ENCODE measurements at places on chromosomes 4 and X.

GRCh38 chrX:124383354-124383753 is 37.0 kb downstream of the SH2D1A start:
- no peaks in the 10 kb centered on the region for H3K36me3 ChIP-seq
- H3K27ac ChIP-seq = peak overlapping the region; percentile 72
- H3K4me1 ChIP-seq = peaks cover 4% of the 10 kb centered on the region
- DNase-seq = no peak
- peaks cover 3% of the 10 kb centered on the region for H3K27me3 ChIP-seq

DNA sequence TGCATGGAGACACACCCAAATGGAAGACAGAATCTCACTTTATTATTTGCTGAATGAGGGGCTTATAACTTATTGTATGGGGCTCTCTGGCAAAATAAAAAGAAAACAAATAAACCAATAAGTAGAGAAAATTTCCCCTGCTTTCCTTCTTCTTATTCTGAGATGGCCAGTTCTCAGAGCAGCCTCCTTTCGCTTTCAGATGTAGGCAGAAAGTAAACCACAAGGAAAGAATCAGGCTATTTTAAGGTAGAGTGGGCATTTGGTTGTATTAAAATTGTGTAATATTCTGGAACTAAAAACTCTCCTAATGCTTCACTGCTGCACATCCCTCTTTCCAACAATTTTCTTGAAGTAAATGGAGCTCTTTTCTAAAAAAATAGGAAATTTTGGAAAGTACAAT is 241.8 kb downstream of the GALNTL6 start:
- H3K4me3 ChIP-seq = no peak overlapping the region
- no peaks in the 10 kb centered on the region for H3K4me1 ChIP-seq
- H3K27me3 ChIP-seq = no peaks in the 10 kb centered on the region
- no peak overlapping the region for H3K27ac ChIP-seq

GRCh38 chrX:51215266-51215665 is 117.4 kb upstream of the NUDT10 start:
- H3K4me1 ChIP-seq = no peaks in the 10 kb centered on the region
- no peak for DNase-seq
- peaks cover 4% of the 10 kb centered on the region for H3K27me3 ChIP-seq
- no peak overlapping the region for H3K4me3 ChIP-seq
- no peak overlapping the region for H3K27ac ChIP-seq

GRCh38 chrX:44006081-44006480 is 32.9 kb upstream of the NDP start:
- H3K36me3 ChIP-seq = no peaks in the 10 kb centered on the region
- no peak overlapping the region for H3K27ac ChIP-seq
- DNase-seq = no peak
- H3K27me3 ChIP-seq = no peaks in the 10 kb centered on the region

- peaks cover 10% of the 10 kb centered on the region for H3K27me3 ChIP-seq
- H3K4me3 ChIP-seq = no peak overlapping the region
- no peak overlapping the region for H3K27ac ChIP-seq
- DNase-seq = peak; percentile 22
- no peaks in the 10 kb centered on the region for H3K36me3 ChIP-seq
- no peaks in the 10 kb centered on the region for H3K4me1 ChIP-seq
Observed at GRCh38 chr4:121462660-121463261, 81.9 kb upstream of the QRFPR start.

DNA sequence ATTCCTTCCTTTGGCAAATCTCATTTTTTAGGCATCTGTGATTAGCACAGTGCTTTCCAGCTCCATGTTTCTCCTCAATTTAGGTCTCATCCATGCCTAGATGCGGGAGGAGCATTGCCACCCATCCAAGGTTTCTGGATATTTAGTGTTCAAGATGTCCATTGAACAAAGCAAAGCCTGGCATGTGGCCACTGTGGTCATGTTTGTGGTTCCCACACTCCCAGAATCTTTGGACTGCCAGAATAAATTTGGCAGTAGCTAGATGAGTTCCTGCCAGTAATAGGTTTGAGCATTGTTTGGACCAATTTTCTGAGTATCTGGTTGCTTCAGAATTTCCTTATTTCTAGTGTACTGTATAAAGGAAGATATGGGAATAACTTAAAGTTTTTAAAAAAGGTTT is 1124.1 kb downstream of the ADGRL3 start:
- H3K36me3 ChIP-seq = no peaks in the 10 kb centered on the region
- no peak overlapping the region for H3K27ac ChIP-seq
- no peaks in the 10 kb centered on the region for H3K4me1 ChIP-seq
- DNase-seq = no peak
- H3K4me3 ChIP-seq = no peak overlapping the region
- peaks cover 2% of the 10 kb centered on the region for H3K27me3 ChIP-seq

GRCh38 chr4:113064244-113064643 is 14.8 kb downstream of the ANK2 start:
- no peak for DNase-seq
- H3K4me1 ChIP-seq = no peaks in the 10 kb centered on the region
- no peak overlapping the region for H3K27ac ChIP-seq
- no peaks in the 10 kb centered on the region for H3K27me3 ChIP-seq
- H3K36me3 ChIP-seq = no peaks in the 10 kb centered on the region

DNA sequence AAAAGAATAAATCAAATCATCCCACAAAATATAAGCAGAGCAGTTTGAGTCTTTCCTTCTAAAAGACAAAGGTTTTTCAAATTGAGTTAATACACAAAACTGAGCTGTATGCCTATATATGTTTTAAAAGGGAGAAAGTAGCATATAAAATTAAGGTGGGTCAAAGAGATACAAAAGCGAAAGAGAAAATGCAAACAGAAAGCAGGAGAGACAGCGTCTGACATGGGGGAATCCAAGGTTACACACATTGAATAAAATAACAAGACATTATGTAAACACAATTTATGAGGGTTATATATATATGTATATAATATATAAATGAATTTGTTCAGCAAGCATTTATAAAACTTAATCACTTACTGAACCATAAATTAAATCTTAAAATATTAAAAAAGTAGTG is 276.1 kb upstream of the LCORL start:
- H3K4me3 ChIP-seq = no peak overlapping the region
- H3K27ac ChIP-seq = no peak overlapping the region
- H3K4me1 ChIP-seq = no peaks in the 10 kb centered on the region
- H3K36me3 ChIP-seq = no peaks in the 10 kb centered on the region
- no peak for DNase-seq

DNA sequence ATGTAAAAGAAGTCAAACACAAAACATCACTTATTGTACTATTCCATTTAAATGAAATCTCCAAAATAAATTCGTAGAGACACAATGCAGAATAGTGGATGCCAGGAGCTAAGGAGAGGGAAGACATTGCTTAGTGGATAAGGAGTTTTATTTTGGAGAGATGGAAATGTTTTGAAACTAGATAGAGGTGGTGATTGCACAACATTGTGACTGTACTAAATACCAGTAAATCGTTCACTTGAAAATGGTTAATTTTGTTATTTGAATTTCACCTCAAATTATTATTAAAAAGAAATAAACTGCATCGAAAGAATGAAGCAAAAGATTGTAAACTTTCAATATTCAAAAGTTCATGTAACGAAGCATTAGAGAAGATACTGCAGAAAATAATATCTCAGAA is 9.7 kb upstream of the ACSL4 start:
- H3K4me1 ChIP-seq = no peaks in the 10 kb centered on the region
- H3K27me3 ChIP-seq = peaks cover 2% of the 10 kb centered on the region
- no peak for DNase-seq
- no peak overlapping the region for H3K27ac ChIP-seq

DNA sequence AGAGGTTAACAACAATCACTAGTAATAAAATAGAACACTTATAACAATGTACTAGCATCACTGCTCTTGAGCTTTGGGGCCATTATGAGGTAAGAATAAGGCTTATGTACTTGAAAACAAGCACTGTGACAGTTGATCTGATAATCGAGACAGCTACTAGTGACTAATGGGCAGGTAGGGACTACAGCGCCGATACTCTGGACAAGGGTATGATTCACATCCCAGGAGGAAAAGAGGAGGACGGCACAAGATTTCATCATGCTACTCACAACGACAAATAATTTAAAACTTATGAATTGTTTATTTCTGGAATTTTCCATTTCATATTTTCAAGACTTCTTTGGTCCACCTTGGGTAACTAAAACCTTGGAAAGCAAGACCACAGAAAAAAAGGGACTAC is 62.3 kb downstream of the FAM184B start:
- H3K4me1 ChIP-seq = no peaks in the 10 kb centered on the region
- no peak overlapping the region for H3K4me3 ChIP-seq
- no peak overlapping the region for H3K27ac ChIP-seq
- H3K27me3 ChIP-seq = peaks cover 2% of the 10 kb centered on the region
- DNase-seq = no peak

GRCh38 chr4:121484633-121485032 is 103.8 kb upstream of the QRFPR start:
- DNase-seq = no peak
- H3K27me3 ChIP-seq = no peaks in the 10 kb centered on the region
- H3K4me1 ChIP-seq = no peaks in the 10 kb centered on the region
- no peak overlapping the region for H3K4me3 ChIP-seq
- H3K27ac ChIP-seq = no peak overlapping the region

GRCh38 chr4:107017443-107018343 is 18.4 kb downstream of the DKK2 start:
- no peaks in the 10 kb centered on the region for H3K36me3 ChIP-seq
- DNase-seq = no peak
- H3K4me3 ChIP-seq = no peak overlapping the region

DNA sequence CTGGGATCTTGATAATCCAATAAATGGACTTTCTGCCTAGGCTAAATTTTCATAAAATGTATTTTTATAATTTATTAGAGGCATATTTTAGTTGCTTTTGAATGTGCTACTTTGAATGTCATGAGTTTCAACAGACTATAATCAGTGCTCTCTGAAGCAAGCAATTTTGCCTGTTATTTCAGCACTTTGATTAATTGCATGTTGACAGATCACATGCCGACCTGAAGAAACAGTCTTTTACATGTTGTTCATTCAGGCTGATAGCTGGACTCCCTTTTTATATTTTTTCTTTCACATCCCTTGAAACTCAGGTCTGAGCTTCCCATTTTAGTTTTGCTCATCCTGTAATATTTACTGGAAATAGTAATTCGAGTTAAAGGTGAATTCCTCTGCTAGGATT is 341.0 kb downstream of the NAP1L3 start:
- no peak for DNase-seq
- no peaks in the 10 kb centered on the region for H3K4me1 ChIP-seq
- H3K36me3 ChIP-seq = no peaks in the 10 kb centered on the region
- no peak overlapping the region for H3K27ac ChIP-seq

DNA sequence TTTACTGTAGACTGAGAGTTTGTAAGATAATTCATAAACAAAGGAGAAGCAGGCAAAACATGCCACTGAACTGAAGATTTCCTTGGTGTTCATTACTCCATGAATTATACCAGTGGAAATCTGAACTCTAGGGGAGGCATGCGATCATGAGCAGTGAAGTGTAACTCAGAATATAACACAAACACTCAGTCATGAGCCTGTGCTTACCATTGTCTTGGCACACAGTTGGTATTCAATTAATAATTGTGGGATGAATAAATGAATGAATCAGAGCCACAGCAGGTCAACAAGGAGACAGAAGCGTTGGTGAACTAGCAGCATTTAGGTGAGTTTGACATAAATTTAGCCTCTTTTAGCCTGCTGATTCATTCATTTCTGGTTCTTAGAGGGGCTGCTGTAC is 263.5 kb upstream of the DKK2 start:
- DNase-seq = no peak
- no peaks in the 10 kb centered on the region for H3K4me1 ChIP-seq
- peaks cover 2% of the 10 kb centered on the region for H3K27me3 ChIP-seq
- no peak overlapping the region for H3K27ac ChIP-seq

DNA sequence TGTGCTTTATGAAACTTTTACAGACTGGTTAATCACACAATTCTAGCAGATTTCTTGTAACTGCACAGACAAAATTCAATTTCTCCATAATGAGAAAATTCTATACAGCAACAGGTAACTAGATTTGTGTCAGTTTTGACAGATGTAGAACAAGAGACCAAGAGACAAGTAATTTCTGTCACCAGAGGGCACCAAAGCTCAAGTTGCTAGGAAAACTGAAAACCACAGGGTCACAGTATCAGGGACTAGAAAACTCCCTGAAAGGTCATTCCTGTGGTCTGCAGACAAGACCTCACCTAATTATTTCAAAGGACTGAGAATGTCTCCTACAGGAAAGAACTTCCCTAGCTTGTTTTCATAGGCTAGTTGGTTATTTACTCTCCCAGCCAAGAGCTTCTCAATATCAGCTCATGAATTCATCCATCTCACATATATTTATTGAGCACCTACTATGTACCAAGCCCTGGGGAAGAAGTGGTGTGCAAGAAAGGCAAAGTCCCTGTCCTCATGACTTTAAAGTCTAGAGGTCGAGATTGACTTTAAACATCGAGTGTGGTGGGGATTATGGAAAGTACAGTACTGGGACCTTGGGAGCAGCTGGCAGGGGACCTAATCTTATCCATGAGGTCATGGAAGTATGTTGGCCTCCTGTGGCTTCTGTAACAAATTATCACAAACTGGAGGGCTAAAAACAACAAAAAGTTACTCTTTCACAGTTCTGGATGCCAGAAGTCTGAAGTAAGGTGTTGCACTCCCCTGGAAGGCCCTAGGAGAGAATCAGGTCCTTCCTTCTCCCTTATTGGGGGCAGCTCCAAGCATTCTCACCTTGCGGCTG is 47.8 kb upstream of the SETD7 start:
- no peak overlapping the region for H3K27ac ChIP-seq
- no peak overlapping the region for H3K4me3 ChIP-seq
- no peaks in the 10 kb centered on the region for H3K36me3 ChIP-seq
- H3K27me3 ChIP-seq = peaks cover 6% of the 10 kb centered on the region
- peaks cover 17% of the 10 kb centered on the region for H3K4me1 ChIP-seq
- peak; percentile 32 for DNase-seq

DNA sequence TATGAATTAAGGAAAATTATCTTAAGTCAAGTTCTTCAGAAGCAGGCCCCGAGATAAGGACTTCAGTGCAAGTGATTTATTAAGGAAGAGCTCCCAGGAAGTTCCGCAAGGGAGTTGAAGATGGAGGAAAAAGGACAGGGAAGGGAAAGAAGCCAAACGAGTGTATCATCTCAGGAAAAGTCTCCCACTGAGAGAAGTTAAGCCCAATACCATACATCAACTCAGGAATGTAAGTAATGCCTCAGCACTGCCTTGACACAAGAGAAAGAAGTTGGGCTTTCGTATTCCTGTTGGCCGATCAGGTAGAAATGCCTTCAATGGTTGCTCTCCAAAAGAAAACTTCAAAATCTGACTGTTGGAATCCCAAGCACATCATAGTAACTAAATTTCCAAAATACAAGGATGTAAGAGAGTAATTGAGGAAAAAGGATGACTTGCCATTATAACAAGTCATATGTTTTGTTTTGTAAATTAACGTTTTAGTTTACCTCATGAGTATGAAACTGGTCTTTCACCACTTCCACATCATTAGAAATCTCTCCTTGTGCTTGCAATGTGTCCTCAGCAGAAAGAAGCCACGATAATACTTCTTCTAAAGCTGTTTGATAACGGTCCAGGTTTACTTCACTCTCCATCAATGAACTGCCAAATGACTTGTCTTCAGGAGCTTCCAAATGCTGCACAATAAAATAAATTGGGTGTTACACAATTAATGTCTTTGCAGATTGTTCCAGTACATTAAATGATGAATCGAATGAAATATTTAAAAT is 566.7 kb downstream of the DMD start:
- no peaks in the 10 kb centered on the region for H3K27me3 ChIP-seq
- H3K4me3 ChIP-seq = no peak overlapping the region
- no peaks in the 10 kb centered on the region for H3K4me1 ChIP-seq
- no peaks in the 10 kb centered on the region for H3K36me3 ChIP-seq

GRCh38 chr4:150224896-150225591 is 146.8 kb downstream of the DCLK2 start:
- no peaks in the 10 kb centered on the region for H3K27me3 ChIP-seq
- H3K4me1 ChIP-seq = no peaks in the 10 kb centered on the region
- H3K27ac ChIP-seq = no peak overlapping the region
- H3K36me3 ChIP-seq = no peaks in the 10 kb centered on the region

GRCh38 chr4:174152717-174153466 is 130.6 kb downstream of the FBXO8 start:
- H3K4me3 ChIP-seq = no peak overlapping the region
- peaks cover 3% of the 10 kb centered on the region for H3K27me3 ChIP-seq
- no peaks in the 10 kb centered on the region for H3K36me3 ChIP-seq
- no peak overlapping the region for H3K27ac ChIP-seq
